H54 (cell line): ENCODE measurements at places on chromosomes 2 and 18.

DNA sequence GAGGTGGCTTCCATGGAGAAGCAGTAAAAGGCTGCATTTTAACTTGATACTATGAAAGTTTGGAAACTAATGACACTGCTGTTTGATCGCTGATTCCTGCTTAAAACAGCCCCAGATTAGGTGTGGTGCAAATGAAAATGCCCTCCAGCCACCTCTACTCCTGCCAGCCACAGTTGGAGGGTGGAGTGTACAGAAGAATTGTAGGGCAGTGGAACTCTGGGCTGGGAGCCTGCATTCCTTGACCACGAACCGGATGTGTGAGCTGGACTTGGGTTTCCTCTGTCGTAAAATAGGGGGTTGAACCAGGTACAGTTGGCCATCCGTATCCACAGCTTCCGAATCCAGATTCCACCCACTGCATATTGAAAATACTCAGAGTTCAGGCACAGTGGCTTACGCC is 84.6 kb upstream of the RFX8 start:
- no peak for DNase-seq

GRCh38 chr2:191345788-191346187 is 100.6 kb downstream of the MYO1B start:
- DNase-seq: no peak

DNA sequence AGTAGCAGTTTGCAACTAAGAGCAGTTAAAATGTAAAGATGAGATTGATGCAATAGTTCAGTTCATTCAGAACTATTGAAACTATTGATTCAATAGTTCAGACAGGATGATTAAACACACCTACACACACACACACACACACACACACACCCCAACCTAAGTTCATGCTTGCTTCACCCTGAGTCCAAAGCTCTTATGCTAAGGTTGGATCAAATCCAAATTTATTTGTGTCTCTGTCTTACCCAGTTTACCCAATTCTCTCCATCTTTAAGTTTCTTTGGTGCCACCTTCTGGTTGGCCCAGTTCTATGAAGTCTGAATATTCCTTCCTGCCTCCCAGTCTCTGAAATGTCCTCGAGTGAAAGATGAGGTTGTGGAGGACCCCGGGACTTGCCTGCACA is 5.1 kb downstream of the SERPINB8 start:
- no peak for DNase-seq

GRCh38 chr2:231047274-231047922 is 9.3 kb upstream of the PSMD1 start:
- DNase-seq: no peak

DNA sequence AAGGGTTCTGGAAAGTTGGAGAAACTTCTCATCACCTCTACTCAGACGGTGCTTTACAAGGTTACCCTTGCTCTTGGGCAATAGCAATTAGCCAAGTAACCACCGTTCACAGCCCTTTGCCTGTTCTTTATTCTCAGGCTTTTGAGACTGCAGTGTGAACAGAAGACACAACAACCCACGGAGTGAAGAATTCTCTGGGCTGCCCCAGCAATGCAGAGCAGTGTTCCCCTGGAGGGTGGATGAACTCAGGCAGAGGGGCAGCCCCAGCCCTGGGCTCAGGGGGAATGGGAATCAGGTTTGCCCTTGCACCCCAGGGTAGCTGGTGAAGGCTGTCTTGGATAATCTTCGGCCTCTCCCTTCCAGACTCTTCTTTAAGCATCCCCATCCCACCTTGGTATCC is 69.1 kb downstream of the MCFD2 start:
- no peak for DNase-seq

DNA sequence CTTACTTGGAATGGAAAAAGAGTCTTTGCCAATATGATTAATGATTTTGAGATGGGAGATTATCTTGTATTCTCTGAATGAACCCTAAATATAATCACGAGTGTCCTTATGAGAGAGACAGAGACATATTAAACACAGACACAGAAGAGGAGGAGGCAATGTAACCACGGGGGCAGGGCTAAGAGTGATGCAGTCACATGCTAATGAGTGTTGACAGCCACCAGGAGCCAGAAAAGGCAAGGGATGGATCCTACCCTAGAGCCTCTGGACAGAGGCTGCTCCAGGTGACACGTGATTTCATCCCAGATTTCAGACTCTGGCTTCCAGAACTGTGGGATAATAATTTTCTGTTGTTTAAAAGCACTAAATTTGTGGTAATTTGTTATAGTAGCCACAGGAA is 679.6 kb downstream of the MBD2 start:
- DNase-seq: no peak

- DNase-seq: no peak
Observed at GRCh38 chr18:23189099-23189498, 53.8 kb downstream of the CABLES1 start.

DNA sequence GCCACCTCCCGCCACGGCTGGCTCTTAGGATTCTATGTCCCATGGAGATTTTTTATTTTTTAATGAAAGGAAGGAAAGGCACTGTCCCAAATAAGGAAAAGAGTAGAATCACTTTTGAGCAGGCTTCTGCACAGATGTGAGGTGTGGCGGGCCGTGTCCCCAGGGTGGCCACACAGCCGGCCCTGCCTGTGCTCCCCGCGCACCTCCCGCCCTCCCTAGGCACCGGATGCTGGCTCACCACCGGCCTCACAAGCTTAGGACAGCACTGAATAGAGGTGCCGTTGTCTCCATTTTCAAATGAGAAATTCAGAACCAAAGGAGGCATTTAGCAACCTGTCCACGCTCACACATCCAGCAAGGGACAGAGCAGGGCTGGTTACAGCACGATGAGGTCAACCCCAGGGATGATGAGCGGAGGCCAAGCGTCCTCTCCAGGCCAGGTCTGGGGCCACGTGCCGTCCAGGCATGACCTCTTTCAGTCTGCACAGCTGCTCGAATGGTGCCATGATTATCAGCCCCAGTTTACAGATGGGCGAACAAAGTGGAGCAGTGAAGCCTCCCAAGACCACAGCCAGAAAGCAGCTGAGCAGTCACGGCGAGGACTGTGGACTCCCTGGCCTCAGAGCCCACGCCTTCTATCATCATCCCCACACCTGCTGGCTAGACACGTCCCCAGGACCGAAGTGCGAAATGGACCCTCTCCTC is 20.7 kb upstream of the TEX51 start:
- DNase-seq: no peak

DNA sequence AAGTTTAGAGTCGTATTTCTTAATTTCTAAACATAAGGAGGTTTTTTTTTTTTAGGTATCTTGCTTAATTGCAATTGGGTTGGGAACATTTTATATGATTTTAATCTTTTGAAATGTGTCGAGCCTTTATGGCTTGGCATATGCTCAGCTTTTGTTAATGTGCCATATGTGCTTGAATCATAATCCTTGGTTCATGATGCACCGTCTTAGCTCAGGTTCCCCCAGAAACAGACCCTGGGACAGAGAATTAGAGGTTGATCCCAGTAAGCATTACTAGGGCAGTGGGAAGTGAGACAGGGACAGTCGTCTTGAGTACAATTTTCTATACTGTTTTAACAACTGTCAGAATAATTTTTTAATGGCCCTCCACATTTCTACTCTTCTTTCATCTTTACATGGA is 9.3 kb downstream of the CHCHD5 start:
- no peak for DNase-seq

DNA sequence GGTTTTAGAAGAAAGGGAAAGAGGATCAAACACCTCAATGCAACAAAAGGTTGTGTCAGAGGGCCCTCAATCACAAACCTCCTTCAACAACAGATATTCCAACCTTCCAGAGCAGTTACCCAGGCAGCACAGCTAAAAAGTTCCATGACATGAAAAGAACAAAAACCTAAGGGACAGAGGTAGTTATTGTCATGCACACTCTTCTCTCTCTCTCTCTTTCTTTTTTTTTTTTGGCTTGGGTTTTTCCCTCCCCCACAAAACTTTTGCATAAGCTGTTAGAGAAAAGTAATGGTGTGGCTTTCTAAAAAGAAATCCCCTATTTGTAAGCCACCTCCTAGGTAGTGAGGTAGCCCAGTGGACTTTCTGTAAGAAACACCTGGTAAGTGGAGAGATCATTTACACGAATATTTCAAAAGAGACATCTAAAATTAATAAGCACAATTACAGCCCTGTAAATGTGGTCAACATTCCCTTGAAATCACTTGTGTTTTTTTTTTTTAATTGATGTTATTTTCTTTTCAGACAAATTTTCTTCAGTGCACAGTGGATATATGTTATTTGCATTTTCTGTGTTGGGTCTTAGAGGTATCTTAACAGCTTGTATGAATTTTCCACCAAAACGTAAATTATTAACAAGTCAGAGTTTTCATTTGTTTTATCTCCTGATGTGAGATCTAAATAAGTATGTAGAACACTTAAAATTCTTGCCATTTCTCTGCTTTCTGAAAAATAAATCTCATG is 48.4 kb downstream of the ZEB2 start:
- DNase-seq: no peak

- no peak for DNase-seq
Observed at GRCh38 chr18:48698707-48699106, 159.9 kb downstream of the CTIF start.

DNA sequence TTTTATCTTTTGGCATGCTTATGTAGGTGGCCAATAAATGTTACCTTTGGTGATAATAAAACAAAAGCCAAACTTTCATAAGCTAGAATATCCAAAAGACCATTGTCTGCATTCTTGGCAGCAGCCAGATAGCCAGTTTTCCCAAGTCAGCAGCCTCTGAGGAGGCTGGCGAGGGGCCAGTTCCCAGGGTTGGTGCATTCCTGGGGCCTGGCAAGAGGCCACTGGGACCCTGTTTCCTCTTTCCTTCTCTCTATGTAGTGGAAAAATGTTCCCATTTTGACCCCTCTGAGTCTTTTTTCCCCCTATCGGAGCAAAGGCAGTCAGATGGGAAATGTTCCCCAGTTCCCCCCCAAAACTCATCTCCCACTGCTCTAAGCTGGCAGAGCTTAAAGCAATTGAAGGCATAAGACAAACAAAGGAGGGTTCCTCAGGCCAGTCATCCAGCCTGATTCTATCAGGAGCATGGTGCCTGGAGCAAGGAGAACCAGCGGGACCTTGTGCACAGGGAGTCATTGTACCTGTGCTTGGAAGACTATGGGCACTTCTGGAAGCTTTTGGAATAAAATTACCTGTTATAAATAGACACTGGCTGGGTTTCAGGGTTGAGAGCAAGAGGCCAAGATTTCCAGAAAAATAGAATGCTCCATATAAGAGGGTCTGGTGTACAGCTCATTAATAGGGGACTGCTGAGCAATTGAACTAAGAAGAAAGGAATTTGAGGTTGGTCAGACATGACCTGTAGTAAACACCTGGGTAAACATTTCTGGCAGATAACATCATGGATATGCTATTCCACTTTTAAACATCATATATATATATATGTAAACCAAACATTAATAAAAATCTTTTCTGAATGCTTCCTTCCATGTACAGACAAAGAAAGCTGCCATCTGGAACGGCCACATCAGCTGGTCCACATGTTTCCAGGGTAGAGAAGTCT is 63.4 kb downstream of the NCKAP5 start:
- DNase-seq: no peak

DNA sequence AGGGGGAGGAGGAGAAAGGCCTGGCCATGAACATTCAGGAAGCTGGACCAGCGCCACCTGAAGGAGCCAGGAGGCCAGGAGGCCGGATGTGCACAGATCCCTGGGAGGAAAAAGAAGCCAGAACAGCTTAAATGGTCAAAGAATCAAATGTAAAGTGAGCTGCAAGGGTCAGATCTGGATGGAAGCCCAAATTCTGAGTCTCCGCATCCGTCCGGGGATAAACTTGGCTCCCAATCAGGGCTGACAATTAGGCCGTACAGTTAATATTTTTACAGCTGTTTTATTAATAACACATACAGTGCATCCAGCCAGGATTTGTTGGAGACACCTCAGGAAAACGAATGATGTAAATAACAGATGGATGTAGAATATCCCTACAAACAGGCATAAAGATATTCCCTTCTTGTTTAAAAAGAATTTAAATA is 495.1 kb upstream of the TCF4 start:
- no peak for DNase-seq

- no peak for DNase-seq
Observed at GRCh38 chr2:63840081-63840784, 1.5 kb upstream of the UGP2 start.

DNA sequence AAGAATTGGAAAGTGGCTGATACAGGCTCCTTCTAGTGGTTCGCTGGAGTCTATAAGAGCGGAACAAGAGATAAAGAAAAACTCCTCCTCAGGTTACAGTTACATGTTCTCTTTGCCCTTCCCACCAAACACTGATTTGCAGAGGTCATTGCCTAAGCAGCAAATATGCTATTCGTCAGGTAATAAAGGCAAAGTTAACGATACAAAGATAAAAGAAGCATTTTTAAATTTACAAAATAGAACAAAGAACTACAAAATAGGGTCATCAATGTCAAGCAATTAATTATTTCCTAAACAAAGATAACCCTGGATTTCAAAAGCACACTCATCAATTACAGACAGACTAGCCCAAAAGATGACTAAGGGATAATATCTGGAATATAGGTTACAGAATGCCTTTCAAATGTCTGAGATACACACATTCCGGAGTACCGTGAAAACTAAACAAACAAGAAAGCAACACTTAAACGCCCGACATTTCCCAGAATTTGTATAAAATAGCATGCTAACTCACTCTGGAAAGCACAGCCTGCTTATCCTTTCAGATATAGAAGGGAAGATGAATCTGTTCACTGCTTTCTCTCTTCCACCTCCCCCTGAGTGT is 186.4 kb downstream of the MREG start:
- DNase-seq: no peak
